Naive thymus-derived CD8-positive, alpha-beta T cell (primary cell): ENCODE measurements at places on chromosomes 11 and 22. TPM values are rescaled to one million over a fixed set of nuclear protein-coding genes. Genes with fewer than 3 reads are reported as not detected.
A peak's percentile ranks its signal among the peaks of the same experiment; 100 is the strongest.

DNA sequence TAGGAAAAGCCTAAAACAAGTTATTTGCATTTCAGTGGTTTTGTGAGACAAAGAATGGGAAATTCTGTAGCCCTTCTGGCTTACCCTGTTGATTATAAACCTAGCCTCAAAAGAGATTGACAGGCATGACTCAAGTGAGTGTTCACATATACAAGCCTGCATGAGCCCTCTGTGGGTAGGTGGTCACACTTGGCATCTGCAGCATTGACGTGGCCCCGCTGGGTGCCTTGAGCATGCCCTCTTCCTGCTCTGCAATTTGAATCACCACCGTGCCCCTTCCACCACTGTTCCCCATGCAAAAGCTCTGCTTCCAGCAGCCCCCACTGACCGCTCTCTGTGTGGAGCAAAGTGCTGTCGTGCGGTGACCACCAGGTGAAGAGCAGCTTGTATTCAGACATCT lies 21.0 kb upstream of the ADSL start:
- H3K4me3 ChIP-seq = peak overlapping the region; percentile 77
- peaks cover 29% of the 10 kb centered on the region for H3K36me3 ChIP-seq
- peaks cover 29% of the 10 kb centered on the region for H3K4me1 ChIP-seq
- peak; percentile 51 for DNase-seq
- H3K27me3 ChIP-seq = no peaks in the 10 kb centered on the region

DNA sequence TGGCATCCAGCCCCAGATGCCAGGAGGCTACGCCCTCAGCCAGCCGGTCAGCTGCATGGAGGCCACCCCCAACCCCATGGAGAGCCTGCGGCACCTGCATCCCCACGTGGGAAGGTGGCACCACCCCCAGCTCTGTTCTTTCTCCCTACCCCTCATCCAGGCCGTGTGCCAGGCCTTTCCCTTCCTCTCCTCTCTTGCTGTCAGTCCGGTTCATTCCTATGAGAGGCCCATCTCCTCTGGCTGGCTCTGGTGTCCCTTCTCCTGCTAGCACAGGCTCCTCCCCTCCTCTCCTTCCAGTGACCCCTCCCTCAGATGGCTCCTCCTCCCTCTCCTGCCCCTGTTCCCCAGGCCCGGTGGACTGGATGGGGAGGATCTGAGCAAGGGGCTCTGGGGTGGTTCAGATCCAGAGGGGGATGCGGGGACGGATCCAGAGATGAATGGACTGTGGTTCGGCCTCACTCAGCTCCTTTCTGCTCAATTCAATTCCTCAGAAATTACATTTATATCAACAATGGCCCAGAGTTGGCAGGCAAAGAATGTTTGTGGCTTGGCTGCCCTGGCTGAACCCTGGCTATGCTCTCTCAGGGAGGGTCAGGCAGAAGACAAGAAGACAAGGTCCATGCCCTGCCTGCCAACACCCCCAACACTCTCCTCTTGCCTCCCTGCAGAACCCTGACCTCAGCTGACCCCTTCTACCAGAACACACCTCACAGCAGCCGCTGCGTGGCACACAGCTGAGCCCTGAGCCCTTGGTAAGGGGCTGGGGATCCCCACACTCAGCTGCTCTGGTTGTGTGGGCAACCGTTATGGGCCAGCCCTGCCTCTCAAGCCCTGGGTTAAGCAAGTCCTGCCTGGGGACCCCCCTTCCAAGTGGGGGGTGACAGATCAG lies 18.5 kb upstream of the LRRC10B start:
- H3K4me3 ChIP-seq = no peak overlapping the region
- no peak overlapping the region for H3K27ac ChIP-seq
- DNase-seq = no peak
- H3K27me3 ChIP-seq = no peaks in the 10 kb centered on the region
- peaks cover 2% of the 10 kb centered on the region for H3K4me1 ChIP-seq

The SNX32 gene
- 1.5 TPM for polyA plus RNA-seq

DNA sequence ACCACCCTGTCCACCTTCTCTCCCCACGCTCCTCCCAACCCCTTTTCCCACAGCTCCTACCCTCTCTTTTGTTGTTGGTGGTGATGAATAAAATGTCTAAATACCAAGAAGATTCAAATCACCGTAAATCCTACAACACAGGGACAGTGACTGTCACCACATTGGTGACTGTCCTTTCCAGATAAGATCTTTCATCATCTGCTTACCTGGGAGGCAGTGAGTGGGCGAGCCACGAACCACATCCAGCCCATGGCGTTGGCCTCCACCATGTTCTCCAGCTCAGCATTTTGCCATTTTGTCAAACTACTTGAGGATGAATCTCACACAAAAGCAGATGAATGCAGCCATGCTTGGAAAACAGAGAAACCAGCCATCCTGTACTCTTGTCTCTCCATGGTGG lies 6.7 kb upstream of the CYTH4 start:
- H3K4me3 ChIP-seq = no peak overlapping the region
- H3K36me3 ChIP-seq = no peaks in the 10 kb centered on the region
- peak overlapping the region; percentile 74 for H3K27ac ChIP-seq
- no peak for DNase-seq
- H3K27me3 ChIP-seq = no peaks in the 10 kb centered on the region

The CECR2 gene
- polyA plus RNA-seq = not detected

The SLC22A6 gene
- not detected for polyA plus RNA-seq

The C11orf16 gene
- polyA plus RNA-seq = not detected

The SMIM35 gene
- 0.60 TPM for polyA plus RNA-seq

The ATP6V1E1 gene
- 95.8 TPM for polyA plus RNA-seq

- no peak for DNase-seq
- no peak overlapping the region for H3K4me3 ChIP-seq
- H3K27ac ChIP-seq = no peak overlapping the region
- no peaks in the 10 kb centered on the region for H3K27me3 ChIP-seq
- H3K4me1 ChIP-seq = no peaks in the 10 kb centered on the region
Observed at GRCh38 chr22:22914726-22915669, 27.4 kb downstream of the IGLL5 start.

The TBRG1 gene
- polyA plus RNA-seq = 37.7 TPM

GRCh38 chr11:10401256-10401655 lies 53.8 kb upstream of the AMPD3 start:
- H3K36me3 ChIP-seq = no peaks in the 10 kb centered on the region
- no peak overlapping the region for H3K27ac ChIP-seq
- H3K27me3 ChIP-seq = no peaks in the 10 kb centered on the region
- no peak overlapping the region for H3K4me3 ChIP-seq
- DNase-seq = no peak
- H3K4me1 ChIP-seq = no peaks in the 10 kb centered on the region

DNA sequence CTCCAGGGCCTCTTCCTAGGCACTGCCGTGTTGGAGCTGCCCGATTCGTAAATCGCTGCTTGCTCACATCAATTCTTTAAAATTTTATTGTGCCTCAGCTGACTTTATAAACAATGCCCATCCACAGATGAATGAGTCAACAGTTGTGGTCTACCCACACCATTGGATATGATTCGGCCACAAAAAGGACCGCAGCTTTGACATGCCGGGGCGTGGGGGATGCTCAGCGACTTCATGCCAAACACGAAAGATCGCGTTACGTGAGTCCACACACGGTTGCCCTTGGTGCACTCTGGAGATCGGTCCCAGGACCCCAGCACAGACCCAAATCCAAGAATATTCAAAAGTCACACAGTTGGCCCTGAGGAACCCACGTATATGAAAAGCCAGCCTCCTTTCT lies 195.7 kb downstream of the CTTN start:
- no peak overlapping the region for H3K4me3 ChIP-seq
- H3K36me3 ChIP-seq = no peaks in the 10 kb centered on the region
- DNase-seq = no peak
- H3K27me3 ChIP-seq = peaks cover 14% of the 10 kb centered on the region

GRCh38 chr22:39351689-39352214 lies 2.0 kb downstream of the SYNGR1 start:
- peak overlapping the region; percentile 90 for H3K4me3 ChIP-seq
- H3K27me3 ChIP-seq = peaks cover 2% of the 10 kb centered on the region
- peaks cover 27% of the 10 kb centered on the region for H3K4me1 ChIP-seq
- peak overlapping the region; percentile 79 for H3K27ac ChIP-seq

DNA sequence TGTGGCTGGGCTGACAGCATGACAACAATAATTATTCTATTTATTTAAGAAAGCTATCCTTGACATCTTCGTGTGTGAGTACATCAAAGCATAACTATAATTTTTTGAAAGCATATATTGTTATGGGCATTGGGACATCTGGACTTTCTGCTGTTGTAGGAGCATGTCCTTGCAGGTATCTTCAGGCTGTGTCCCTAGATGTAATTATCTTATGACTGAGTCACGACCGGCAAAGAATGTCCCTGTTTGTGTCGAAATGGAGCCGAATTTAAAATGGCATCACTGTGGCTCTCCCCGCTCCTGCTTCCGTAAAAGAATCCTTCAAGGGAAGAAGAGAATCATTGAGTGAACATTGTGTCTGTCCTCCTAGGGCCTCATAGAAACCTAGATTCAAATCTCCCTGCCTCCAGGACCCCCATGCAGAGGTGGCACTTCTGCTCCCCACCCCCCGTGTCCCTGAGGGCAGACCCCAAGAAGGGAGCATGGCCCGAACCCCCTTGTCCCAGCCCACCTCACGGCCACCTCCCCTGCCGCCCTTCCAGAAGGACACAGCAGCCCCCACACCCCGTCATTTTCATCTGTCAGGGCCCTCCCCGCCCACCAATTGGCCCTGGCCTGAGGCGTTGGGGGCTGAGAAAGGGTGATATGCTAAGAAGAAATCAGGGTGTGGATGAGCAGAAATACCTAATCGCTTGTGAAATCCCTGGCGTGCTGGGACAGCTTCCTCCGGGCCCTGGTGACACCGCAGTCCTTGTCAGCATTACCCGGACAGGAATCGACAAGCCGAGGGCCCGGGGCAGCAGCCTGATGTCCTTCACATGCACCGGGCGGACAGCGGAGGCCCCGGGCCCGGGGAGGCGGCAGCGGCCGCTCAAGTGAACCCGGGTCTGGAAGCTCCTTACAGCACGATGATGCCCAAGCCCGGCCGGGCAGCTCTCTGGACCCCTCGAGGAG lies 48.6 kb upstream of the SLC22A12 start:
- H3K27me3 ChIP-seq = no peaks in the 10 kb centered on the region
- H3K36me3 ChIP-seq = no peaks in the 10 kb centered on the region
- H3K4me3 ChIP-seq = no peak overlapping the region
- H3K27ac ChIP-seq = no peak overlapping the region

The OR4A16 gene
- polyA plus RNA-seq = not detected
